NCI-H187 treated with DMSO at 0.1 percent for 48 hours (cell line): ENCODE measurements at places on chromosomes 11 and 22.

GRCh38 chr11:15227011-15227410 is 112.3 kb downstream of the INSC start:
- DNase-seq, result no peak

GRCh38 chr22:40484906-40485669 is 114.7 kb downstream of the SGSM3 start:
- DNase-seq, result no peak

GRCh38 chr11:124874571-124875255 is 9.5 kb downstream of the ROBO3 start:
- DNase-seq, result no peak

GRCh38 chr11:34464591-34465051 is 25.9 kb downstream of the CAT start:
- no peak for DNase-seq

DNA sequence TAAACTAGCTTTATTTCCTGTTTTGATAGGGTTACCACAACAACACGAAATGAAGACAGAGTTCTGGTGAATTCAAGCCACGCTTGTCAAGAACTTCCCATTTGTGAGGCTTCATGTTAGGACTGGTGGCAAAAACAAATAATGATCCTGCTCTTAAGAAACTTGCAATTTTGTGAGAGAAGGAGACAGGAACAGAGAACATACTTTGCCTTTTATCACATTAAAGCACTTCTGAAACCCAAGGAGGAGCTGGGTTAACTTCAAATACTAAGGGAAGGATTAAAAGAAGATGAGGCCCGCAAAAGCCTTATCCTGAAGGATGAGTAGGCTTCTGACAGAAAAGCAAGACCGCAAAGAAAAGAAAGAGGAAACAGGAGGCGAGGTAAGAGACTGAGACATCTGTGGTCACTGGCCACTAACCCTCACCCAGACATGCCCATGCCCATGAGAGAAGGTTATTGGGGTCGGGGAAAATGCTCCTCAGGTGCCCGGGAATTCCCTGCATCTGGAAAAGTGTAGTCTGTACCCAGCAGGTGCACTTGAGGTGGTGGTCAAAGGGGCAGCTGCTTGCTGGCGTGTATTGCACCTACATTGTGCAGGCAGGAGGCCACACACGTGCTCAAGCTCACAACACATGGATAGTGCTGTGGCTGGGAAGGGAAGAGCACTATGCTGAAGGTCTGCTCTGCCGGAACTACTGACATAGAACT is 50.5 kb downstream of the MAPK1 start:
- DNase-seq, result no peak

DNA sequence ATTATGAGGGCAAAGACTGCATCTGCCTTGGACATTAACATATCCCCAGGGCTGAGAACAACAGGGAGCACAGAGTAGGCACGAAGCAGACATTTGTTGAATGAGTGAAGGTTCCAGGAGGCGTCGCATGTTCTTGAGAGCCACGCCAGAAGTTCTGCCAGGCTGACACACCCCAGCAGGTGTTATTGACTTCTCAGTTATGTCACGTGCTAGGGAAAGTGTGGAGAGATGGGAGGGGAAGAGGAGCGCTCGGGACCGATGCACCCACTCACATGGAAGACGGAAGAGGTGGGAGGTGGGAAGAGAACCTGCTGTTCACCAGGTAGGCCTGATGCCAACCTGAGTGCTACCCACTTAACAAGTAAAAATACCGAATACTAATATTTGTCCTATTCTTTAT is 232.8 kb downstream of the LARGE1 start:
- DNase-seq, result no peak

- no peak for DNase-seq
These were observed 44.1 kb upstream of the OR9Q1 start for GRCh38 chr11:57979532-57980079.

GRCh38 chr11:7220636-7221035 is 31.1 kb upstream of the SYT9 start:
- no peak for DNase-seq

DNA sequence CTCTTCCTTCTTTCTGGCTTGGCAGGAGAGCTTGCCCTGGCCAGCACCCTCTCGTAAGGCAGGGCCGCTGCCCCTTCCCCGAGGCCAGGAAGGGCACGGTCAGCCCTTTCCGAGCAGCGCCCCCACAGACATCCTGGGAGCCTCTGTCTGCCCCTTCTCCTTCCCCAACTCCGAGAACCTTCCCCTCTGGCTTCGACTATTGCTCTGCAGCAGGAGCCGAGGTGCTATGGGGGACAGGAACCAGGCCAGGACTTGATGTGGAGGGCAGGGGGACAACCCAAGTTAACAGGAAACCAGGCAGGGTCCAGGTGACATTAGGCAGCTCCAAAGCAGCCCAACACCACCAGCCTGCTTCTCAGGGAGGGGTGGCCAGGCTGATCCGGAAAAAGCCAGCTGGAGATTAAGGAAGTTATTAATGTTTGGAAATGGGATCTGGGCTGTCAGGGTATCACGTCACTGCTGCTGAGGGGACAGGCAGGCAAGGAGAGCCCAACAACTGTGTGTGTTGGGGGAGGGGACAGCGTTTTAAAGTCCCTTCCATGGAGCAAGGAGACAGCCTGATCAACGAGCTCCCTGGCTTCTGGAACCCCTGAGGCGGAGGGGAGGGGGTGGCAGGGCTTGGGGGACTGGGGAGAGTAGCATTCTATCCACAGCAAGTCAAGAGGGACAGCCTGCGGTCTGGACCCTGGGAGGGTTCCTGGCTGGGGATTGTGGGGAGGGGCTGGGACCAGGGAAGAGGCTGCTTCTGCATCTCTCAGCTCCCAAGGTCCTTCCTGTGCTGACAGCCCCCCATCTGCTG is 27.3 kb downstream of the SYT7 start:
- no peak for DNase-seq

DNA sequence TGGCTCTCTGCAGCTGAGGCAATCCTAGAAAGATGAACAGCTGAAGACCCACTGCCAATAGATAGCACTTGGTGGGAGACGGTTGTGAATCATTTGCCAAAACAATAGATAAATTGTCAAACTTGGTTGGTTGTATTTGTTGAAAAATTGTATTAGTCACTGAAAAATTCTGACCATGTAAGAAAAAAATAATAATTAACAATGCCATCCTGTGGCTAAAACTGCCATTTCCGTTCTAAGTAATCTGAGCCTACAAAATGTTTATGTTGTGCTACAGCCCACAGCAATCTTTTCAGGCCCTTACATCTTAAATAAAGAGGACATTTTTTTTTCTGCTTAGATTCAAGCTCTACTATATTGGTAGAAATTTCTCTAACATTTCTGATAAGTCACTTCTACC is 103.2 kb upstream of the ANO3 start:
- no peak for DNase-seq

DNA sequence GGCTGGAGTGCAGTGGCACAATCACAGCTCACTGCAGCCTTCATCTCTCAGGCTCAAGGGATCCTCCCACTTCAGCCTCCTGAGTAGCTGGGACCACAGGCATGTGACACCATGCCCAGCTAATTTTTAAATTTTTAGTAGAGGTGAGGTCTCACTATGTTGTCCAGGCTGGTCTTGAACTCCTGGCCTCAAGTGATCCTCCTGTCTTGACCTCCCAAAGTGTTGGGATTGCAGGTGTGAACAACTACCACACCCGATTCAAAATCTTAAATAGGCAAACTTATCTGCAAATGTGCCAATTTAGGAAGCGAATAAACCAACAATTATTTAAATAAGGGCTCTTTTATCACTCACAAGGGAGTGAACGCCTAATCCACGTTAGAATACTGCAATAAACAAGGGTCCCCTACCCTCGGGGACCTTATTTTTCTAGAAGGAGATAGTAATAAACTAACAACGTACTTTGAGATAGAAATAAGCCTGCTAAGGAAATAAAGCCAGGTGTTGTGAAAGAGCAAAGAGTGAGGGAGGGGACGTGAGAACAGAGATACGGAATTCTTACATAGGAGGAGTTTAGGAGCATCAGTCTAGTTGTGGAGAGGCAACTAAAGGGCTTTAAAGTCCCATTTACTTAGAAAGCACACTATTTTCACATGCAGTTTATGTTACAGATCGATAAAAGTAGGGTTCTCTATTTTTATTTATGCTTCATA is 3.0 kb upstream of the WEE1 start:
- DNase-seq, result no peak

- DNase-seq, result no peak
These were observed 30.6 kb downstream of the GLB1L2 start for GRCh38 chr11:134362192-134362901.

DNA sequence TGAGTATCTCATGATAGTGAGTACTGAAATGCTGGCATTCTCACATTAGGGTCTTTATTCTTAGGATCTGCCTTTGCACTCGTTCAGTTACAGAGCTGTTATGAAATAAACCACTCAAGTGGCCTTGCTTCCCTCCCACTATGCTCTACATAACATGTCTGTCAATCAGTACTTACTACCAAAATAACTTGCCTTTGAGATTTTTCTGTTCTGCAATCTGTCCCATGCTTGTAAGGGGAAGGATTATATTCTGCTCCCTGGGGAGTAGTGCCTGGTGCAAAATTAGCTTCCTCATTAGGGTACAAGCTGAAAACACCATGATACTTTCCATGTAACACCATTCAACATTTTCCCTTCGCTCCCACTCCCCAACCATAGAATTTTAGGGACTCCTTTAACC is 1.9 kb upstream of the GRAP2 start:
- DNase-seq, result no peak

- DNase-seq, result no peak
These were observed 18.7 kb downstream of the H19 start for GRCh38 chr11:1978720-1979473.

- no peak for DNase-seq
These were observed 15.1 kb upstream of the MTMR3 start for GRCh38 chr22:29867851-29868250.

- DNase-seq, result no peak
These were observed 17.3 kb upstream of the TREH start for GRCh38 chr11:118696673-118697226.

GRCh38 chr11:116862951-116863350 is 25.5 kb upstream of the APOA1 start:
- DNase-seq, result no peak

- no peak for DNase-seq
These were observed 21.2 kb upstream of the FEZ1 start for GRCh38 chr11:125517116-125517770.

DNA sequence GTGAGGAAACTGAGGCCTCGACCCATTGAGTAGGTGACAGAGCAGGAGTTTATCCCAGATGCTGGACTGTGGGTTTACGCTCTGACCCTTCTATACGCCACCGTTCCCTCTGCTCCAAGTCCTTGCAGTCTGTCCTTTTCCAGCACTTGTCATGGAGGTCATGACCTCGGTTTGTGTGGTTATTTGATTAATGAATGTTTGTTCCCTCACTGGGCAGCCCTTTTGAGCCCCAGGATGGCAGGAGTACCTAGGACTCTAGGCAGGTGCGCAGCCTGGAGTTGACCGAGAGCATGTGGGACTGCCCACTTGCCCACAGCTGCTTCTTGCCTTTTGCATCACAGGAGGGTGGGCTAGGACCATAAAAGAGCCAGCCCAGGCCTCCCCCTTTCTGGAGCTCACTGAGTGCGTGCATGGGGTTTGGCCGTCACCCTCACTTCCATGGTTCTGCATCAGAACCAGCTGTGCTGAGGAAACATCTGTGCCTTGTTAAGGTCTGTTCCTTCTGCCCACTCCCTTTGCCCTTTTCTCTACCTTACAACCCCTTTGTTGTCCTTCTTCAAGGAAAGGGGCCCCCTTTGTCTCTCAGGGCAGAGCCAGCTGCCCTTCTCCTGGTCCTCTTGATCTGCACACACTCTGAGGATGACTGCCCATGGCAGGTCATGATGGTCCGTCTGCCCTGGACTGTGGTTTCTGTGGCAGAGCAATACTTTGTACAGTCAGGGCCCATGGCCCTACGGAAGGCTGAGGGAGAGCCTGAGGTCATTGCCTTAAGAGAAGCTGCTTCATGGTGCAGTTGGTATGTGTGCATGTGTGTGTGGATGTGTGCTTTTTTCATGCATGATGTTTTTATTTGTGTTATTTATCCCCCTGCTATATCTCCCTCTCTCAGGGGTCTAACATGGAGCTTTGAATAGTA is 38.2 kb downstream of the BMAL1 start:
- no peak for DNase-seq

- DNase-seq, result no peak
These were observed 83.5 kb upstream of the EIF3D start for GRCh38 chr22:36612458-36612857.

- DNase-seq, result no peak
These were observed 668 bp upstream of the CHST1 start for GRCh38 chr11:45665933-45666647.

- no peak for DNase-seq
These were observed 46.3 kb upstream of the MPEG1 start for GRCh38 chr11:59259047-59259446.

- DNase-seq, result no peak
These were observed 105.9 kb upstream of the ARHGAP20 start for GRCh38 chr11:110818032-110818687.

DNA sequence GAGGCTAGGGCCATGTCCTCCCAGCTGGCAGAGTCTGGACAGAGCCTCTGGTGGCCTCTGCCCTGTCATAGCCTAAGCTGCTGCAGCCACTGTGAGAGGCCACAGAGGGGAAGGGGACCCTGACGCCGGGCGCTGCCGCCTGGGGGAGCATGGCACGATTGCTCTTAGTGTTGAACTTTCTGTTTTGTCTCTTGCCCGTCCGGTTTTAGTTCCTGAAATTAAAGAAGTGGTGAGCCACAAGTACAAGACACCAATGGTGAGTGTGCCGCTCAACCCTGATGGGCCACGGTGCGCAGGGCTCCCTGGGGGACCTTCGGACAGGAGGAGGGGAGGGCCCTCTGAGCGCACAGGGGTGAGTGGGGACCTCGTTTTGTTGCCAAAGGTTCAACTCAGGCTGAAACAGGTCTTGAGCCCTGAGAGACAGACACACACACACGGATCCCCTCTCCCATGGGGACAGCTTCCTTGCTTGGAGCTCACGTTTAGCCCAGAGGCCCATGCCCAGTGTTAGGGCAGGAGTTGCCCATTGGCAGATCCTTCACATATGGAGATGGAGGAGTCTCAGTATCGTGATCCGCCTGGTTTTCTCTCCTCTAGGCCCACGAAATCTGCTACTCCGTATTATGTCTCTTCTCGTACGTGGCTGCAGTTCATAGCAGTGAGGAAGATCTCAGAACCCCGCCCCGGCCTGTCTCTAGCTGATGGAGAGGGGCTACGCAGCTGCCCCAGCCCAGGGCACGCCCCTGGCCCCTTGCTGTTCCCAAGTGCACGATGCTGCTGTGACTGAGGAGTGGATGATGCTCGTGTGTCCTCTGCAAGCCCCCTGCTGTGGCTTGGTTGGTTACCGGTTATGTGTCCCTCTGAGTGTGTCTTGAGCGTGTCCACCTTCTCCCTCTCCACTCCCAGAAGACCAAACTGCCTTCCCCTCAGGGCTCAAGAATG is 23.8 kb downstream of the MYBPC3 start:
- no peak for DNase-seq

- DNase-seq, result no peak
These were observed 24.6 kb downstream of the IGF2 start for GRCh38 chr11:2114430-2115241.

DNA sequence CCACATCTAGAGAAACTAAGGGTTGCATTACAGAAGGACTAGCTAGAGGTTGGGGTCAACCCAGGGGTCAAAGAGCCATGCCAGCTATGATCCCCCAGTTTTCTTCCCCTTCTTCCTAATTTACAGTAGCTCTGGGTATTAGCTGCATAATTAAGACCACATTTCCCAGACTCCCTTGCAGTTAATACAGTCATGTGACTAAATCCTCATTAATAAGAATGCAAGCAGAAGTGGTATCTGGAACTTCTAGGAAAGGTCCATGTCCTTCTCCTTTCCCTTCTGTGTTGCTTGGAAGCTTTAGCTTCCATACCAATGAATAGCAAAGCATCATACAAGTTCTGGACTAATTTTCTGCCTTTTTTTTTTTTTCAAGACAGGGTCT is 19.1 kb upstream of the LMO2 start:
- DNase-seq, result no peak
